Hypothalamus (tissue), 51 donors: ENCODE measurements at places on chromosomes 11 and 22.

GRCh38 chr22:28410050-28410816, 269.4 kb downstream of the TTC28 start:
- DNase-seq = no peak

- DNase-seq = no peak
Measured at GRCh38 chr11:58498464-58498863, 9.4 kb downstream of the OR5B21 start.

GRCh38 chr11:31414338-31414737, 44.7 kb downstream of the DNAJC24 start:
- no peak for DNase-seq

DNA sequence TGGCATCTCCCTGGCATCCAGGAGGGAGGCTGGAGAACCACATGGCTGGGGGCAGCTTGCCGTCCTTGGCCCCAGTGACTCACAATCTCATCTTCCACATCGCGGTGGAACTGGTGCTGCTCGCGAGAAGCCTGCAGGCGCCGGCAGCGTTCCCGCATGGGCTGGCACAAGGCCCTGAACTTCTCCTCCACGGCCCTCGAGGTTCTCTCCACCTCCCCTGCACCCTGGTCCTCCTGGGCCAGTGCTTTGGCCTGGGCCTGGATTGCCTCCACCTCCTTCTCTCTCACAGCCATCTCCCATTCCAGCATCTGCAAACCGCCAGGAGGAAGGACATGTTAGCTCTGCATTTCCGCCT, 16.3 kb upstream of the RBM4B start:
- DNase-seq = no peak
